ENCODE measurements at places on chromosomes 11 and 22. TPM values are rescaled to one million over a fixed set of nuclear protein-coding genes. Genes with fewer than 3 reads are reported as not detected.

The SCGB1D2 gene
- not detected for total RNA-seq

The SCGB1A1 gene
- not detected for total RNA-seq

The CBY1 gene
- 17.4 TPM for total RNA-seq

The EIF3D gene
- 92.9 TPM for total RNA-seq

The API5 gene
- 82.0 TPM for total RNA-seq

The SLC25A45 gene
- total RNA-seq, result 0.73 TPM

The OR4A16 gene
- not detected for total RNA-seq

The HTR3B gene
- total RNA-seq, result 0.27 TPM

The SHANK2 gene
- total RNA-seq, result 59.0 TPM

The GDPD4 gene
- total RNA-seq, result not detected

The GVQW3 gene
- total RNA-seq, result 25.5 TPM

The MEI1 gene
- 0.73 TPM for total RNA-seq

The FJX1 gene
- 17.2 TPM for total RNA-seq

The ANO5 gene
- total RNA-seq, result 9.8 TPM

The AKIP1 gene
- 18.6 TPM for total RNA-seq

The RELT gene
- 4.4 TPM for total RNA-seq

The C11orf42 gene
- total RNA-seq, result not detected

The MPST gene
- total RNA-seq, result 22.9 TPM

The PRG3 gene
- not detected for total RNA-seq

The RBFOX2 gene
- 397 TPM for total RNA-seq

The HOATZ gene
- total RNA-seq, result not detected

The SEC14L6 gene
- 2.0 TPM for total RNA-seq

The NLRP14 gene
- total RNA-seq, result 1.6 TPM
